ENCODE measurements at places on chromosomes 16 and 17.
A peak's percentile ranks its signal among the peaks of the same experiment; 100 is the strongest.

GRCh38 chr16:12815361-12815760, 11.7 kb upstream of the CPPED1 start:
- DNase-seq: no peak

GRCh38 chr17:6327007-6327406, 107.9 kb downstream of the AIPL1 start:
- DNase-seq: no peak

DNA sequence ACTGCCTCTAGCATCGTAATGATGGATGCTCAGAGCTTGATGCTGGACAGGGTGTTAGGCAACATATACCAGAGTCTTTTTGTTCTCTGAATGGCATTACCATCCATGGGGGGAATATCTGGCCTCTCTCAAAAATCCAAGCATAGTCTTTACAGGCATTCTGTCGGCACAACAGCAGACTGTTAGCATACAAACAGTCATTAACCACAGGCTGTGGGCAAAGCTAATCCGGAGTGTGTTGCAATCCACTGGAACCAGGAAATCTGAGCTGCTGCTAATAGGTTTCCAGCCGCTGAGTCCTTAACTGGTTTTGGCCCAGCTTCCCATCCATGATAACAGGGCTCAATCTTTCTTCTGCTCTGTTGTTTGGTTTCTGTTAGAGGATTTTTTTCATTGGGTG, 371.9 kb downstream of the HS3ST3B1 start:
- no peak for DNase-seq

DNA sequence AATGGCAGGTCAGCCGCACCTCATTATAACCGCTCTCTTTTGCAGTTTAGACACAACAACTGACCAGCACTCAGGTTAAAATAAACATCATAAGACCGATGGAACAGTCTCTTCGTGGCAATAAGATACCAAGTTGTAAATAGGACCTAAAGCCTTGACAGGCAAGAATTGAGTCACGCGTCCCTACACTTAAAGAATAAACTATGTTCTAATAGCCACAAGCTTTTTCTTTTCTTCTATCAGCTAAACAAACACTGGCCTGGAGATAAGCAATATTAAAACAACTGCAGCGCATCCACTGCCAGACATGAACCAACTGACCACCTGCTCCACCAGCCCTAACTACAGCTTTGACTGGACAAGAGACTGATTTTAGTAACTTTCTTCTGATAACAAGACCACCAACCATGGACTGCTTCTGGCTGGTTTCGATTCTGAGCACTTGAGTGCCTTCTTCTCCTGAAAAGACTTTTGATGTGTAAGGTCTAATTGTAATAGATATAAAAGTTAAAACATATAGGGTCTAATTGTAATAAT, 17.5 kb downstream of the SLFN12L start:
- no peak for DNase-seq

DNA sequence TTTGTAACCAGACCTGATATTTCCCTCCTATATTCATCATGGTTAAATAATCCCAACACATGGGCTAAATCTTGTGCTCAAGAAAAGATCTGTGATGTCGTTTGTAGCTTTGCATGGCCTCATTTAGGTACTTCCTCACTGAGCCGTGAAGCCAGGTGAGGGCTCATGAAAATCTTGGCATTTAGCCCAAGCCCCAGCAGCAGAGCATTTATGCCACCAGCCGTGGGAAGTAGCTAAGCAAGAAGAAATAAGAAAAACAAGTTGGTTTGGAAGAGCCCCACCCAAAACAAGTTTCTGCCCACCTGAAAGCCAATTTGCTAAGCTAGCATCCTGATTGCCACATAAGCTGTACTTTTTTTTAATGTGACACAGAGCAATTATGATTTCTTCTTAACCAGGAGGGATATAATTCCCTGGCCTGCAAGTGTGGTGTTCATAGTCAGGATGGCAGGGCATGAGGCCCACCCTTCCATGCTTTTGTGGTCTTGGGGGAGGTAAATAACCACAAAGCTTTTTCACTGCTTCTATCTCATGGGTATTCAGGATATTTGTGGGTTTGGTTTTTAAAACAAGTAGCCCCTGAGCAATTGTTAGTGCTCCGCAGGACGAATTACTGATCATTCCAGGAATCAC, 10.5 kb downstream of the TMIGD1 start:
- no peak for DNase-seq

DNA sequence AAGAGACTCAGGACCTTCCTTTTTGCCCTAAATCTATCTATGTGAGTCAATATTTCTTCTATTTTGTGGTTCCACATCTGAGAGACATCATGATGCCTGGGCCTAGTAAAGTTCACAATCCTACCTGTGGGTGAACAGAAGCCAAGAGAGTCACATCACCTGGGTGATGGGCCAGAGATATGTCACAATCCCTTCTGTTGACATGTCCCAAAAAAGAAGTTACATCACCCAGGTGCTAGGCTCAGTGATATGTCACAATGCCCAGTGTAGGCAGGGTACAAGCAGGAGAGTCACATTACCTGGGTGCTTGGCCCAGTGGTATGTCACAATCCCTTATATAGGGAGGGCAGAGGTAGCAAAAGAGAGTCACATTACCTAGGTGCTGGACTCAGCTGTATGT, 2101.9 kb downstream of the TP53TG3F start:
- DNase-seq: no peak

- no peak for DNase-seq
Observed at GRCh38 chr17:1986783-1987451, 38.2 kb downstream of the RTN4RL1 start.

- no peak for DNase-seq
Observed at GRCh38 chr16:53530046-53530445, 27.0 kb upstream of the AKTIP start.

GRCh38 chr17:49312722-49313121, 49.3 kb downstream of the ZNF652 start:
- DNase-seq: no peak

- no peak for DNase-seq
Observed at GRCh38 chr17:4623249-4623648, 18.2 kb downstream of the ALOX15 start.

DNA sequence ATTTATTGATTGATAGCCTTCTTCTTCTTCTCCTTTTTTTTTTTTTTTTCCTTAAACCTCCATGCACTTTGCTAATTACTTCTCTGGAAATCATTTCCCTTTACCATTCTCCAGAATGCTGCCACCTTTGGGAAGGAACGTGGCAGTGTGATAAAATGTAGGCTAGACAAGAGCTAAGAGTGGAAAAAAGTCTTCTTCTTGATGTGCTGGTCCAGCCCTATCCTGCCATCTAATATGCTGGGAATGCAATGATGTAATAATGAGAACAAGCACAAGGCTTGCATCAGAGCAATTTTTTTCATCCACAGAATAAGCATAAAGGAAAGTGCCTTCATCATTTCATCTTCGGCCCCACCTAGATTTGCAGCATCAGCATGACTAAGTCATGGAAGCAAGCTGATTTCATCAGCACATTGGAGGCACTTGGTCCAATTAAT, 128.7 kb upstream of the ZFHX3 start:
- DNase-seq: peak; percentile 59

- no peak for DNase-seq
Observed at GRCh38 chr16:52252680-52253079, 294.3 kb downstream of the TOX3 start.

DNA sequence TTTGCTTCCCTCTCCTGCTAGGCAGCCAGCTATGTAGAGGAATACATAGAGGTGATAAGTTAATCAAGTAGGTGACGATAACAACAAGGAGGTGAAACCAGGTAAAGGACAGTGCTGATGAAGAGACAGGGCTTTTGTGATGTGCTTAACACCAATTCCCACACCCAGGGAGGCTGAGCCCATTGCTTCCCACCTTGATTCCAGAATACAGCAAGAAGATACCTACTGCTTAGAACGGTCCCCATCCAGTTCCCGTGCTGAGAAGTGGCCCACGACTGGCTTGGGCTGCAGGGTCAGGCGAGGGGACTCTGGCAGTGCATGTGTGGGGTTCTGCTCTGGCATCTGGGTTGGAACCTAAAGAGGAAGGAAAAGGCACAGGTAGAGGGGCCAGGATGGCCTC, 16.1 kb upstream of the GFAP start:
- no peak for DNase-seq

DNA sequence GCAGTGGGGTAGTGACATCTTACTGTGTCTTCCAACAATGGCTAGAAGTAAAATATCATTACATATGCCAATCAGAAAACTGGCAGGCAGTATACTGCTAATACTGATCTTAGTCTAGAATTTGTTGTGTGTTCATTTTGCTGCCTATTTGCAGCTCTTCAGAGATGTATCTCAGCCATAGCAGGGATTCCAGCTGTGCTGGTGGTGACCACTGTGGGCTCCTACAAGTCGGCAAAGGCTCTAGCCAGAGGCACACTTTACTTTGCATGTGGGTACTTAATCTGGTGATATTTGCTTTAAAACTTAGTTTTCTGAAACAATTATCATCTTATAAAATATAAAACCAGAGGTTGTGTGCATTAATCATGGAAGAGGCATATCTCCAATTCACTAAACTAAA, 70.0 kb downstream of the TMC6 start:
- no peak for DNase-seq

GRCh38 chr17:76997981-76998531, 129.9 kb downstream of the MGAT5B start:
- no peak for DNase-seq

- no peak for DNase-seq
Observed at GRCh38 chr16:77330332-77331042, 104.3 kb downstream of the ADAMTS18 start.

GRCh38 chr17:4738136-4739121, 1.2 kb upstream of the ZMYND15 start:
- no peak for DNase-seq

GRCh38 chr17:56581635-56582627, 11.6 kb upstream of the NOG start:
- no peak for DNase-seq

DNA sequence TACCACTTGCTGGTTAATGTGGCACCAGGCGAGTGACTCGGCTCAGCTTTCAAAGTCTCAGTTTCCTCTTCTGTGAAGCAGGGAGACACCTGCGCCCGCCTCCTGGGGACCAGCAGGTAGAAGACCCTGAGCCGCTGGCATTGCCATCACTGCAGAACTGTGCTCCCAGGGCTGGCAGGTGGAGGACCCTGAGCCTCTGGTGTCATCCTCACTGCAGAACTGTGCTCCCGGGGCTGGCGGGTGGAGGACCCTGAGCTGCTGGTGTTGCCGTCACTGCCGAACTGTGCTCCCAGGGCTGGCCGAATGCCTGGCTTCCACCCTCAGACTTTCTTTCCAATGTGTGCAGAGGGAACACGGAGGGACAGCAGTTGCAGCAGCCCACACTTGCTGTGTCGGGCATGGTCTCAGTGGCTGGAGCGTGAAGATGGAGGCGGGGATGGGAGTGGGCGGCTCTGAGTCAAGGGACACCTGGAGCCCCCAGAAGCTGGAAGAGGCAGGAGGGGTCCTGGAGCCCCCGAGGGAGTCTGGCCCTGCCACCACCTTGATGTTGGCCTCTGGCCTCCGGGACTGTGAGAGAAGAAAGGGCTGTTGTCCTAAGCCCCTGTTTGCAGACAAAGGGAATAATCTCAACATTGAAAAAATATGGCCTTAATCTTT, 75.8 kb upstream of the METTL9 start:
- DNase-seq: no peak

- DNase-seq: no peak
Observed at GRCh38 chr17:17874478-17874877, 37.7 kb upstream of the SREBF1 start.

GRCh38 chr16:57643147-57643874, 14.9 kb downstream of the ADGRG1 start:
- DNase-seq: no peak

- DNase-seq: no peak
Observed at GRCh38 chr17:13353590-13353989, 248.1 kb downstream of the HS3ST3A1 start.

- no peak for DNase-seq
Observed at GRCh38 chr17:77303620-77304019, 162.9 kb downstream of the SEC14L1 start.
